Activated naive CD4-positive, alpha-beta T cell treated with Interleukin-2 at 50 U/mL for 16 hours (primary cell): ENCODE measurements at places on chromosomes 3 and 15.

DNA sequence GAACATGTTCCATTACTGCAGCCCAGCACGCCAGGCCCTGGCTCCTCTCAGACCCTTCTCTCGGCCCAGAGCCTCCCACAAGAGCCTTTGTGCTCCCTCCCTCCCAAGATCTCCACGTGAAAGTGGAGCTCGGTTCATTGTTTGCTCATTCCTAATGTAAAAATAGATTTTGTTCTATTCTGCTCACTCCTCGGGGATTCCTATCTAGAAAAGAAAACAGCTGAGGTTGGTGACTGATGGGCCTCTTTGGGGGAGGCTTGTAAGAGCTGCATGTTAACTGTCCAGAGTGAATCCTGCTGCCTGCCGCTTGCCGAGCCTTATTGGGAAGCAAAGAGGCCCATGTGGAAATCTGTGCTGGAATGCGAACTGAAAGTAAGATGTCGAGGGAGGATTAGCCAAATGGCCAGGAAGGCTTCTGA is 267.1 kb downstream of the LRTM1 start:
- DNase-seq, result no peak

DNA sequence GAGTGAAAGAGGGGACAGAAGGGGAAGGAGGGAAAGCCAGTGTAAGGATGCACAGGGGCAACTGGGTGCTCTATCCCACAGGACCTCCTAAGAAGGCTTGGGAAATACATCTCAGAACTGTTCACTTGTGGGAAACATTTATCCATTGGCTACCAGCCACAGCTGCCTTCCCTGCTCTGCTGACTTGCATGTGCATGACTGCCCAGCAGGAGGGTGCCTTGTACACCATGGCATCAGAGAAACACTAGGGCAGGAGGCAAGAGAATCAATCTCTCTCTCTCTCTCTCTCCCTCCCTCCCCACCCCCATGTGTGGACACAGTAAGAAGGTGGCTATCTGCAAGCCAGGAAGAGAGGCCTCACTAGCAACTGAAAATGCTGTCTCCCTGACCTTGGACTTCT is 62.9 kb upstream of the ZBTB38 start:
- no peak for DNase-seq

DNA sequence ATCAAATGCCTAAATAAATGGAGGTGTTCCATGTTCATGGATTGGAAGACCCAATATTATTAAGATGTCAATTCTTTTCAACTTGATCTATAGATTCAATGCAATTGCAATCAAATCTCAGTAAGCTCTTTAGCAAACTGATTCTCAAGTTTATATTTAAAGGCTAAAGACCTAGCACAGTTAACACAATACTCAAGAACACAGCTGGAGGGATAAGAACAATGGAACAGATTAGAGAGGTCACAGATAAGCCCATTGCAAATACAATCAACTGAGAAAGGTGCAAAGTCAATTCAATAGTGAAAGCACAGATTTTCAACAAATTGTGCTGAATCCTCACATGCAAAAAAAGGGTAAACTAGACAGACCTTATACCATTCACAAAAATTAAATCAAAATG is 198.9 kb downstream of the P3H2 start:
- DNase-seq, result no peak

DNA sequence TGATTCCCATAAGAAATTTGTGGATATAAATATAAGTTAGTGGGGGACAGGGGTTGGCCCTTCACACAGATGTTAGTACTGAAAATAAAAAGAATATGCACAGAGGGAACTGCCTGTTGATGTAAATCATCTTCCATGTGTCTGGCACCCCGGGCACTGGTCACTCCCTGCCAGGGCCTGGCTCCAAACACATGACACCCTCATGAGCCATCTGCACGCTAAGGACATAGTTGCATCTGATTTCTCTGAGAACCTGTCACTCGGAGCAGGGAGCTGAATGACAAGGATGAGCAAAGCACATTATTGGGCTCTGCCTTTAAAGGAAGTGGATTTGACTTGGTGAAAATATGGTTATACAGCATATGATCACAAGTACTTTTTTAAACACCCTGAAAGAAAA is 66.2 kb upstream of the TSC22D2 start:
- DNase-seq, result no peak

DNA sequence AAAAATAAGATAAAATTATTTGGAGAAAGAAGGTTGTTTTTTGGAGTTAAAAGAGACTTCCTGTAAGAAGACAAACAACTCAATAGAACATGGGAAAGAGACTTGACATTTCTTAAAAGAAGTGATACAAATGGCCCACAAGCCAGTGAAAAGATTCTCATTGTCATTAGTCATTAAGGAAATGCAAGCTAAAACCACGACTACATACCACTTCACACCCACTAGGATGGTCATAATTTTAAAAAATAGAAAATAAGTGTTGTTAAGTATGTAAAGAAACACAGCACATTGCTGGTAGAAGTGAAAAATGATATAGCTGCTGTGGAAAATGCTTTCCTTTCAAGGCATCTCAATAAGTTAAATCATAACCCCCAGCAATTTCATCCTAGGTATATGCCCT is 44.4 kb upstream of the GK5 start:
- no peak for DNase-seq

- peak; percentile 72 for DNase-seq
Measured at GRCh38 chr3:172517859-172518466, 5.3 kb downstream of the TNFSF10 start.

DNA sequence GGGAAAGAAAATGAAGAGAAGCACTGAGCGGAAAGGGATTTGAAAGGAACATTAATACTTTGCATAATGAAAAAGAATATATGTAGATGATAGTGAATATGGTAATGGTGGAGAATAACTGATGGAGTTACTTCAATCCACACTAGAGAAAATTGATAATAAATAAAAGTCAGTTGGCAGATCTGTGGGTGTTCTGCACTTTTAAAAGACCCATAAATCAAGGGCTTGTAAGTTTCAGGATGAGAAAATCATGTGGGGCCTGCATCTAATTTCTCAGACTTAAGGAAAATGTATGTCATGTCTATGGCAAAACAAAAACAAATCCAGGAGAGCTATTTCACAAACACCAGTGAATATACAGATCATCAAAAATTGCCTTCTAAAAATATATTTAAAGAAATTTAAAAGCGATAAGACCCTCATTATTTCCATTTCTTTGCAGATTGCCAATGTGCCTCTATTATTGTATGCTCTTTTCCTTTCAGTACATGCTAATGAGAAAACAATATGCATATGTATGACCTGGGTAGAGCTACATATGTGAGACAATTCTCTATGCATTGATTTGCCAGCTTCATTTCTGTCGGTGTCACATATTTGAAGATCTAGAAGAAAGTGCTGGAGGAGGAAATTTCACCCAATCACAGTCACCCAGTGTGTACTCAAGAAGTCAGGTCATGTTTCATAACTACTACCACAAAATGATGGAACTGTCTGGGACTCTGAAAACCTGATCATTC is 269.9 kb upstream of the PDZRN3 start:
- DNase-seq, result no peak

GRCh38 chr3:188510366-188510765 is 356.4 kb downstream of the LPP start:
- DNase-seq, result no peak

- DNase-seq, result no peak
Measured at GRCh38 chr15:45326741-45327140, 51.6 kb downstream of the GATM start.
